Aorta (tissue), 5 donors: ENCODE measurements at places on chromosomes 3 and 15. TPM values are rescaled to one million over a fixed set of nuclear protein-coding genes. Genes with fewer than 3 reads are reported as not detected.

The PSTPIP1 gene
- 14.1 TPM for total RNA-seq

The NR1I2 gene
- total RNA-seq: 0.12 TPM

- no peak for DNase-seq
Measured at GRCh38 chr3:116350119-116350733, 95.1 kb downstream of the LSAMP start.

DNA sequence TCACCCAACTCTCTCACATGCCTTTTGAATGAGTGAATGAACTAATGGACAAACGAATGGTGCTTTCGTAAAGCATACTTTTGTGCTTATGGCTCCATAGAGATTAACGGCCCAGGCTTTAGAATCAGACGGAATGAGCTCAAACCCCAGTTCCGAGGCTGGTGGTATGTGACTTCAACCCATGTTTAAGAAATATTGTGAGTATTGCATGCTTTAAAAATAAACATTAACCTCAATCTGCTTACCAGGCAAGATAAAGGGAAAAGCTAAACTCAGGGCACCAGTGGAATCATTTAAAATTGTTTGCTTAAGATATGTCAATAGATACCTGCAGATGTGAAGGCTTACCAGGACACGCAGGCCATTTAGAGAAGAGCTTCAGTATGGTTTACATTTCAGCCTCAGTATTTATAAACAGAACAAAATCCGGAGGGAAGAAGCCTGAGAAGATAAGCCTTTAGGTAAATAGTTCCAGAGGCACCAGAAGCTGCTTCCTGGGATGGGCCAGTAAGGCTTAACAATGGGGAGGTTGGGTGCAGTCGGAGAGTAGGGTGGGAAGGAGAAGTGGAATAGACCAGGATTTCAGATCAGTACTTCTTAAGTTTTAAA is 186.4 kb downstream of the ADAMTS9 start:
- DNase-seq: no peak

GRCh38 chr3:141067206-141067974 is 16.2 kb downstream of the SPSB4 start:
- DNase-seq: no peak

The ATP13A5 gene
- not detected for total RNA-seq

The CHMP2B gene
- total RNA-seq: 51.3 TPM

- DNase-seq: no peak
Measured at GRCh38 chr3:184282941-184283340, 7.1 kb downstream of the ECE2 start.

- no peak for DNase-seq
Measured at GRCh38 chr15:83066034-83066733, 868 bp downstream of the BTBD1 start.

The ALDH1L1 gene
- total RNA-seq: 31.2 TPM

The SLC24A5 gene
- total RNA-seq: not detected

The RARB gene
- total RNA-seq: 5.9 TPM

DNA sequence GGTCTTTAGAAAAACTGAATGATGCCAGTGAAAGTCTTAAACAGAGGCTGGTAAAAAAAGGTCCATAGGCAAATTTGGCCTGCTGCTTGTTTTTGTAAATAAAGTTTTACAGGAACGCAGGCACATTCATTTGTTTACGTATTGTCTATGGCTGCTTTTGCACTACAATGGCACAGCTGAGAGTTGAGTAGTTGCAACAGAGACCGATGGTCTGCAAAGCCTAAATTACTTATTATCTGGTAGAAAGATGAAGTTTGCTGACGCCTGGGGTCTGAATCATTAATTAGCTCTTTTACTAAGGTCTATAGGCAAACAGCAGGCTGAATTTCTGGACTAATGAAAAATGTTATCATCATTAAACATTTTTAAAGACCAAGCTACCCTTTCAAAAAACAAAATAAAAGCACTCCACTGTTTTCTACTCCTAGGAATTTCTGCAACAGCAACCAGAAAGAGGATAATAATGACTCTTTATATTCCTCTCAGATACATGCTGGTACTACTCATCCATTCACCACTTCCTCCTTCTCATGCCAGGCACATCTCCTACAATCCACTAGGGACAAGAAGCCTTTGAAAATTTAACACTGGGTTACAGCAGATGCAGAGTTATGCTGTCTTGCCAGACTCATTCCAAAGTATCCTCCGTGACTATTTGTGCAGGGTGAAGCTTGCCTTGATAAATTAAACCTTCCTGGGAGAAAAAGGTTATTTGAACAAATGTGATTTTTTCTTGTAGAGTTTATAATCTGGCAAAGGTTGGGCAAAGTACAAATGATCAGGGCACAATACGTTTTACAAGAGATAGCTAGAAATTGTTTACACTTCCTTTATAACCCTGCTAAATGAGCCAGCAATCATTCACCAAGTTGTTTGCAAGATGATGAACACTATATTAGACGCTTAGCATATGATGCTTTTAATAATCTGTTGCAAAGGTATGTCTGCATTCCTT is 6.0 kb downstream of the GATM start:
- DNase-seq: no peak
